ENCODE measurements at places on chromosomes 5 and 9.
A peak's percentile ranks its signal among the peaks of the same experiment; 100 is the strongest.

DNA sequence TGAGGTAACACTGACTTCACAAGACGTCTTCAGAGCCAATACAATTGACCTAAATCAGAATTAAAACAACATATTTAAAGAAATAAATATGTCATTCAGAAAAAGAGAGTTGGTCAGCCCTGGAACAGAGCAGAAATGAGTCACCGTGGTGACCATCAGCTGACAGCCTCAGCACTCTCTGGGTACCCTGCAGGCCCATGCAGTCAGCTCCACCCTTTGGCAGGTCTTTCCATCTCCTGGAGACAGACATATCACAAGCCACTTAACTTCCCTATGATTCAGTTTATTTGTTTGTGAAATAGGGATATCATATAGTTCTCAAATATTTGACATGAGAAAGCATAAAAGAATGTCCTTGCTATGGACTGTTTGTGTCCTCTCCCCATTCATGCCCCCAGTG is 151.6 kb upstream of the MEF2C start:
- no peak for DNase-seq

- DNase-seq = no peak
Observed at GRCh38 chr5:107388141-107388861, 282.4 kb downstream of the EFNA5 start.

DNA sequence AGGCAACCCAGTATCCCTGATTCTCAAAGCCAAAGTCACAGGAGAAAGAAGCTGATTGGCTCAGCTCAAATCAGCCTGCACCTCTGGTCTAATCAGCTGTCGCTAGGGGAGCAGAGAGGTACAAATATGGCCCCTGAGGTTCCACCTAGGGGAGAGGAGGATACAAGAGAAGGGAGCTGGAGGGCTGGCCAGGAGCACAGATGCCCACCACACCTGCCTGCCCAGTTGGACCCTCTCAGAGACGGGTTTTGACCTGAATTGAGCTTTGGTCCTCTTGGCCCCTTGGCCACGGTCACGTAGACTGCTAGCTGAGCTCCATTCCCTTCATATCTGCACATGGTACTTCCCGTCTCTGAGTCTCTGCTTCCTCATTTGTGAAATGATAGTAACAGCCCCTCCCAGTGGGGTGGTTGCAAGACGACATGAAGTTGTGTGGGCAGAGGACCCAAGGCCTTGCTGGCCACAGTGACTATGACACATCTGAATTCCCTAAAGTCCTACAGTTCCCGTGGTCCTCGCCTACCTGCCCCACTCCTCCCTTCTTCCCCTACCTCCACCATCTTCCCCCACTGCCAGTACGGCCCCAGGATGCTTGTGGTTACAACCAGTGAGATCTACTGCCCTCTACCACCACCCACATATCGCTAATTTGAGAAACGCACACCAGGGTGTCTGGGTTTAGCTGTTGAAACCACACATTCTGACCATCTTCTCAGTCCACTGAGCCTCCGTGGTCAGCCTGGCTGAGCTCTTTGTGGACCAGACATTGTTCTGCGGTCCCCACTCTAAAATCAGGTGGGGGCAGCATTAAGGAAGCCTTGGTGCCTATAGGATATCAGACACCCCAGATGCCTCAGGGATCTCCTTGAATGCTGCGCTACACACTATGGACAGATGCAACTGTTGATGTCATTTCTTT is 60.3 kb upstream of the NEK6 start:
- peak; percentile 86 for DNase-seq

DNA sequence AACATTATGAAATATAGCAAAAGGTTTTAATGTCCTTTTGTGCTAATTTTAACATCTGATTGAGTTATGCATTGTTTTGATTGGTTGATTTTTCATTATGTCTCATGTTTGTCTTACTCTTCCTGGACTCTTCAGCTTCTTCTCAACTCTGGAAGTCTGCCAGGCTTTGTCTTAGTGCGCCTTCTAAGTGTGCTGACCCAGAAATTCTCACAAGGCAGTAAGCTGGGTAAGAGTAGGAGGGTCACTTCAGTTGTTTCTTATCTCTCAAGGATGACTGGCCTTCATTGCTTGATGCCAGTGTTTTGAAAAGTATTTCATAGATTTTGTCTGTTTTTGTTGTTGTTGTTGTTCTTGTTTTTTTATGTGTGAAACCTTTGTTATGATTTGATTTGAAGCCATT is 59.2 kb downstream of the RIC1 start:
- DNase-seq = no peak

- no peak for DNase-seq
Observed at GRCh38 chr5:1137567-1138444, 25.9 kb upstream of the SLC12A7 start.

DNA sequence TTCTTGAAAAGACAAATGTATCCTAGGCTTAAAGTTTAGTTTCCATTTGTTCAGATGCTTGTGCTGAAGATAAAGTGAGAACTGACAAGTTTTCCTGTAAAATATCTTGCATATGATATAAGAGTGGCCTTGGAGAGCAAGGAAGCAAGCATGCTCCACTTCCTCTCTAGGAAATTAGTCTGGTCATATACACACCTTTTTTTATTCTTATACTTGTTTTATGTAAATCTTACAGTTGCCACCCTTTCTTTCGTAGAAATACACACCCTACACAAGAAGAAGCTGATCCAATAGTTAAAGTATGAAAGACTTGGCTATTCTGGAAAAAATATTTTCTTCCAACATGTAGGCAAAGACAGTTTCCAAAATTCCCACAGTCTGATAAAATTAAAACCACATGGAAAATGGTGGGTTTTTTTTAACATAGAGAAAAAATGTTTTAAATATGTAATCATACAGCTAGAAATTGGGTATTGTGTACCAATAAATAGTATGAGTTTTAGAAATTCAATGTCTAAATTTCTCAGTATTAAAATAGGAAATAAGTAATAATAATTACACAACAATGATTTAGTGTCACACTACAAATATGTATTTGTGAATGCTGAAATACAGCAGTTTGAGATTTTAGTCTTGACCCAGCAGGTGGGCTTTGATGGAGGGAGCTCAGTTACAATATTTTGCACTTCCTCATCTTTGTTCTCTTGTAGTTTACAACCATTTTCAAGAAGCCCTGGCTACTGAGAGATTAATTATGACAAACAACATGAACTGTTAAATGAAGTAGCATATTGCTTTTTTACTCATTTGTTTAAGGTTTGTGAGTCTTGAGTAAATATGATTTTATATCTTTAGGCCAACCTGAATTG is 185.7 kb upstream of the GNA14 start:
- DNase-seq = no peak

DNA sequence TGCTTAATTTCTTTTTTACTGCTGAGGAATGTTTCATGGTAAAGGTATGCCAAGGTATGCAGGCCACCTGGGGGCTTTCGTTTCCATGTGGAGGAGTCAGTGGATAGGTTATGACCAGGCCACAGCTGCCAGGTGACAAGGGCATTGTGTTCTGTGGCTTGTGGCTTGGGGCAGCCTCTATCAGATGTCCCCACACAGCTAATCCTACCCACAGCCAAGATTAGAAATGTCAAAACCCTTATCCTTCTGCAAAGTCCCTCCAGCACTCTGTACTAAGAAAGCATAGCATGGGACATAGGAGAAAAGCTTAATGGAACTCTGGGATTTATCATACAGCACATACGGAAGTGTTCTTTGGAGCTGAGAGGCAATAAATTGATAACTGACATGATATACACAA is 171.2 kb upstream of the S1PR3 start:
- DNase-seq = no peak

GRCh38 chr5:112551419-112552032 is 132.4 kb upstream of the EPB41L4A start:
- DNase-seq = peak; percentile 8

- DNase-seq = no peak
Observed at GRCh38 chr5:121910036-121910435, 51.7 kb upstream of the SRFBP1 start.

GRCh38 chr9:116623715-116624114 is 63.4 kb upstream of the TRIM32 start:
- DNase-seq = no peak

DNA sequence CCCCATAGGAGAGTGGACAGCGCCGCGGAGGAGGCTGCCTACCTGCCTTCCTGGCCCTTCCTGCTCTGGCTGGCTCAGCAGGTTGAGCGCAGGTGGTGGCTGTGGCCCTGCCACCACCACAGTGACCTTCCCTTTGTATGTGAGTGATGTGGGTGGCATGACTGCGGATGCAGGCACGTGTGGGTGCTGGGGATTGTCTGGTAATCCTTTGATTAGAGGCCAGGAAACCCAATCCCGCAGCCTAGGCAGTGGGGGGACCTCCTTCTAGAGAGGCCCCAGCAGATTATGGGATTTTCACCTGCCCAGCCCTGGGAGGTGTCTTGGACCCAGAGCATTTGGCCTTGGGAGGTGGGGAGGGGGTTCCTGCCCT is 16.5 kb downstream of the RXRA start:
- DNase-seq = no peak

DNA sequence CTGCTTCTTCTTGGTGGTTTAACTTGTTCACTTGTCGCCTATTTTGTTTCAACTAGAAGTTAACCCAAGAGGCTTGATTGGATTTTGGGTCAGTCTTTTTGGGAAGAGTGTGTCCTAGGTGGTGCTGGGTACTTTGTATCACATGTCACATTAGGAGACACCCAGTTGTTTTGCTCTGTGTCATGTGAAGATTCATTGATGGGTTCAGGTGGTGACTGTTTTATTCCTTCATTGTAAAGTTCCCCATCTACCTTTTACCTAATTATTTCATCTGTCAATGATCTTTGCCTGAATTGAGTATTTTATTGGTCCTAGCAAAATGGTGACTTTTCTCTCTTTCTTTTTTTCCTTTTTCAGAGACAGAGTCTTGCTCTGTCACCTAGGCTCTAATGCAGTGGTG is 69.2 kb downstream of the RALGPS1 start:
- no peak for DNase-seq

- DNase-seq = no peak
Observed at GRCh38 chr9:80504601-80505230, 933.0 kb downstream of the TLE4 start.

DNA sequence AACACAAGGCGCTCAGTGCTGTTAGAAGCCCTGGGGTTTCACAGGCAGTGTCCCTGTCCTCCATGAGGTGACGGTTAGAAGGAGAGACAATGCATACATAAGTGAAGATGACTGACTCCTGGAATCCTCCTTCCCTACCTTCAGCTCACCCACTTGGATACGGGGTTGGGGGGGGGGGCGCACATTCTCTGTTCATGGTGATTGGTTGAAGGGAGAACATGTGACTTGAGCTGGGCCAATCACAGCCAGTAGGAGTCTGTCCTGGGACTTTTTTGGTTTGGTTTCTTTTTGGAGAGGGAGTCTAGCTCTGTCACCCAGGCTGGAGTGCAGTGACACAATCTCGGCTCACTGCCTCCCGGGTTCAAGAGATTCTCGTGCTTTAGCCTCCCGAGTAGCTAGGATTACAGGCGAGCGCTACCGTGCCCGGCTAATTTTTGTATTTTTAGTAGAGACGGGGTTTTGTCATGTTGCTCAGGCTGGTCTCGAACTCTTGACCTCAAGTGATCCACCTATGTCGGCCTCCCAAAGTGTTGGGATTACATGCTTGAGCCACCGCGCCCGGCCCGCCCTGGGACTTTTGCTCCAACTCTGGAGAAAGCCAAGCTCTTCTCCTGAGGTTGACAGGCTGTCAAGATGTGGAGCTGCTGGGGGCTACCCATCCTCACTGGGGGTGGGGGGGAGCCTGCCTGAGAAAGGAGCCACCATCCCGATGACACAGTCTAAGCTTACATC is 30.8 kb downstream of the SH3PXD2B start:
- DNase-seq = no peak

- no peak for DNase-seq
Observed at GRCh38 chr5:137075163-137075970, 423.8 kb downstream of the SPOCK1 start.

GRCh38 chr5:139275956-139276355 is 17.6 kb upstream of the MATR3 start:
- DNase-seq = no peak

GRCh38 chr5:96595300-96596090 is 66.7 kb upstream of the CAST start:
- DNase-seq = no peak

DNA sequence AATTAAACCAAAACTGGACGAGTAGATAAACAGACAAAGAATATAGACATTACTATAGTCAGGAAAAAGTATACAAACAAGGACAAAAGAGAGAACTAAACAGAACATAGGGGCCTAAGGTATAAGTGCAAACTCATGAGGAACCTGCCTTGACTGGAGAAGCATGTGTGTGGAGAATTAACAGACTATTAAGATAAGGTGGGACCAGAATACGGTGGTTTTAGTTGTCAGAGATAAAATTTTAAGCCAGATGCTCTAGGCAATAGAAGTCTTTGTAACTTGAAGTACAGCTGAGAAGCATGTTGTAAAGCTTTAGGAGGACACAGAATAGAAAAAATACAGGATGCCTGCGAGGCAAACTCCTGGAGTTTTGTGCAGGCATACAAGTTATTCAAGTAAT is 707.1 kb downstream of the PTPRD start:
- DNase-seq = no peak

- DNase-seq = no peak
Observed at GRCh38 chr5:118918232-118918631, 70.1 kb downstream of the DTWD2 start.

GRCh38 chr9:135802876-135803419 is 101.0 kb downstream of the KCNT1 start:
- no peak for DNase-seq

DNA sequence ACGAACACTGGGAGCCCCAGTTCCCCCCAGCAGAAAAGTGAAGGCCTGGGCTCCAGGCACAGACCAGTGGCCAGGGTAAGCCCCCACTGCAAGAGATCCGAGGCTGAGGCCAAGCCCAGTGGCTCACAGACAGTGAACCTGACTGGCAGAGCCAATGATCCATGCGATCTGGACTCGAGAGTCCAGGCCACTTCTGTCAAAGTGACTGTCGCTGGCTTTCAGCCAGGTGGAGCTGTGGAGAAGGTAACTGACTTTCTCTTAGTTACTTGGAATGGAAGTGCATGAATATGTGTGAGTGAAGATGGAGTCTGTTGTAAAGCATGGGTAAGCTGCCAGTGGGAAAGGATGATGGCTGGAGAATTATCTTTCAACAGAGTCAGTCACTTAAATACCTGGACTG is 99.7 kb downstream of the GOLPH3 start:
- DNase-seq = no peak

DNA sequence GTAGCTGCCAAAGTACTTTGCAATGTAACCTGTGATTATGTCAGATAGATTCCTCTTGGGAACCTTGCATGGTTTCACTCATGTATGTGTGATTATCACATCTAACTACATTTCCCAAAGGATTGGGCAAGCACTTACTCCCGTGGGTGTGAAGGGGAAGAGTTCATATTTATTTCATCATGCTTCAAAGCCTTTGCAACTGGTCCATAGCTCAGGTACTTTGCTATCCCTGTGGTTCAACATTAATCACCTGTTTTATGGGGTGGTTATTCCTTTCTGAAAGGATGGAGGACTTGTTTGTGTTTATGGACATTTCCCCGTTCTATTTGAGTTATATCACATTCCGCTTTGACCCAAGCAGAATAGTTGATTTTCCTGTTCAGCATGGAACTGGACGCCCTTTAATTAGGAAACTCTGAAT is 13.6 kb upstream of the ERMP1 start:
- DNase-seq = no peak

GRCh38 chr5:132293066-132293991 is 865 bp upstream of the SLC22A4 start:
- DNase-seq = peak; percentile 59
